ENCODE measurements at places on chromosomes 2 and 18.

DNA sequence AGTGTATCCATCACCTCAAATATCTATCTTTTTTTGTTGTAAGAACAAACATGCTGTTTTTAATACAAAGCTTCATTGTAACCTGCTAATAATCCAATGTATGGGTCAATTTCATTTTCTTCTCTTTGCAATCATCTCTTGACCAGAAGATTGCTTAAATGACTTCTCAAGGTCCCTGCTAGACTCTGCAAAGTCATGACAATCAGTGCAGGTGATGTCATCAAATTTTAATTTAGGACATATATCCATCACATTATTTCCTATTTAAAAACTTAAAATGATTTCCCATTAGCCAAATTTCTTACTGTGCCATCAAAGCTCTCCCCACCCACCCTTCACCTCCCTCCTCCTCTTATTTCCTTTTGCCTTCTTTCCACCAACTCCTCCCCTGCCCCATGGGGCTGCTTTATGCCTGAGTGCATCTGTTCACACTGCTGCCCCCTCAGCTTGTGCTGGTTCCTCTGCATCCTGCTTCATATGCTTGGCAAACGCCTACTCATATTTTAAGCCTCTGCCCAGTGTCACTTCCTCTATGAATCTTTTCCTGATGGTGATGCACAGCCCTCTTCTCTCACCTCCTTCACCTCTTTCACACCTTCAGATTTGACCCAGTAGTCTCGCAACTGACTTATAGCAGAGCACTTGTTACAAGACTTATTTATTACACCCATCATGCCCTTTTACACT, 20.3 kb downstream of the PLEK start:
- DNase-seq = no peak

DNA sequence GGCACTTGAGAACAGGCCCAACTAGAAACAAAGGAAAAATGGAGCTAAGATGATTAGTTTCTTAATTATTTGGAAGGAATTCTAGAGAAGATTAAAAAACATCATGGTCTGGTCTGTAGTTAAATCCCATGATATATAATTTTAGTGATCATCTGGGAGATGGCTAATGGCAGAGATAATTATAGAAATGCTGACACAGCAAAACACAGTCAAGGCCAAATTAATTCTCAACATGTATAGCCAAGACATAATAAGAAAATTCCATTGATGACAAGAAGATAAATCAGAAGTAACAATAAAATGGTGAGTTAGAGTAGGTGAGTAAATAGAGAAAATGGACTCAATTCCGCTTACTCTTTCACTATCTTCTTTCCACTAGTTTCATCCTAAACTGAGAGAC, 59.2 kb upstream of the ITGA4 start:
- no peak for DNase-seq

DNA sequence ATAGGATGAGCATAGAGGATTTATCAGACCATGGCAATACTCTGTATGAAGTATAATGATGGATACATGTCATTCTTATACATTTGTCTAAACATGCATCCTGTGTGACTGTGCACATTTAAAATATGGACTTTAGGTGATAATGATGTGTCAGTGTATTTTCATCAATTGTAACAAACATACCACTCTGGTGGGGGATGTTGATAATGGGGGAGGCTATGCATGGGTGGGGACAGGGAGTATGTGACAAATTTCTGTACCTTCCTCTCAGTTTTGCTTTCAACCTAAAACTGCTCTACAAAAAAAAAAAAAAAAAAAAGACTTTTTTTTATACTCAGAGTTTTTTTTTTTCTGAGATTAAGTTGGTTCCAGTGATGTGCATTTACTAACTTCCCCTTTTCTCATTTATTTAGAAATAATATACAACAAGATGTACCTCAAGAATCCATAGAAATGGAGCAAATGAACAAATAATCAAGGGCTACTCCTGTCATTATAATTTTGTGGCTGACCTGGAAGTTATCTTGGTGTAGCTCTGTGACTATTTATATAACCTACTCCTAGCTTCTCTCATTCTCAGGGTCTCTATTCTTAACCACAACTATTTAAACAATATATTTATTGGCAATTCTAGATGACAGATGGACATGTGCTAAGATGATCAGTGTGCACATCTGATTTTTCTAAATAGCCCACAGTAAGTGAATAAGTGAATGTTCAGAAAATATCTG, 108.9 kb upstream of the ITGA4 start:
- DNase-seq = no peak

GRCh38 chr2:206716623-206717022, 1.6 kb downstream of the DYTN start:
- no peak for DNase-seq
